Stimulated activated CD8-positive, alpha-beta memory T cell treated with anti-CD3 and anti-CD28 coated beads, Interleukin-4, amount 100 ng/mL, for 1 hour (primary cell): ENCODE measurements at places on chromosomes 1 and 21.

- DNase-seq, result no peak
Measured at GRCh38 chr21:17901458-17902079, 82.4 kb upstream of the C21orf91 start.

- DNase-seq, result no peak
Measured at GRCh38 chr1:182460550-182460951, 10.6 kb downstream of the RGSL1 start.

- DNase-seq, result no peak
Measured at GRCh38 chr1:153357853-153358690, at the start of gene S100A9. S100A9 (plus strand) TSS chr1:153357854; CDS start chr1:153358284, 430 bp downstream.

- DNase-seq, result no peak
Measured at GRCh38 chr1:236864996-236865817, 70.1 kb downstream of the MTR start.

DNA sequence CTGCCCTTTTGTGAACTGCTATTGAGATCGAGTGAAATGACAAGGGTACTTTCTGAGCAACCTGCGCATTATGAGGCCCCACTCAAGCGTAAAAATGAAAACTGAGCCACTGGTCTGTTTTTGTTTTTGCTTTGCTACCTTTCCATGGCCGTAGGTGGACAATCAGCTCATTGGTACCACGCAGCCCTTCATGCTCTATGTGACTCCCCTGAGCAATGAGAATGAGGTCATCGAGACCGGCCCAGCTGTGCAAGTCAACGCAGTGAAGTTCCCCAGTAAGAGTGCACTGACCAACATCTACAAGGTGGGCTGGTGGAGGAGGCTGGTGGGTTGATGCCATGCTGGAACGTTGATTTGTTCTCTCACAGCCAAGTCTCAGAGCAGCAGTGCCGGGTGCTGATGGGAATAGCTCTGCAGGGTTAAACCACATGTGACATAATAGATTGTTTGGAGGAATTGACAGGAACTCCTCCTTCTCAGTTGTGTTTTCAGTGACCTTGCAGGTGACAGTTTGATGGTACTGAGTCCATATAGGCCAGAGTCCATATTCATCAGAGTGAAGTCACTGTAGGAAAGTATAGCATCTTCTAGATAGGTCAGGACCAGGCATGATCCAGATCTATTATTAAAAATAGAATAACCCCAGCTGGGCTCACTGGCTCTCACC lies 170.3 kb downstream of the VPS13D start:
- no peak for DNase-seq

GRCh38 chr1:94819238-94819944 lies 766 bp upstream of the SLC44A3 start:
- DNase-seq, result no peak

DNA sequence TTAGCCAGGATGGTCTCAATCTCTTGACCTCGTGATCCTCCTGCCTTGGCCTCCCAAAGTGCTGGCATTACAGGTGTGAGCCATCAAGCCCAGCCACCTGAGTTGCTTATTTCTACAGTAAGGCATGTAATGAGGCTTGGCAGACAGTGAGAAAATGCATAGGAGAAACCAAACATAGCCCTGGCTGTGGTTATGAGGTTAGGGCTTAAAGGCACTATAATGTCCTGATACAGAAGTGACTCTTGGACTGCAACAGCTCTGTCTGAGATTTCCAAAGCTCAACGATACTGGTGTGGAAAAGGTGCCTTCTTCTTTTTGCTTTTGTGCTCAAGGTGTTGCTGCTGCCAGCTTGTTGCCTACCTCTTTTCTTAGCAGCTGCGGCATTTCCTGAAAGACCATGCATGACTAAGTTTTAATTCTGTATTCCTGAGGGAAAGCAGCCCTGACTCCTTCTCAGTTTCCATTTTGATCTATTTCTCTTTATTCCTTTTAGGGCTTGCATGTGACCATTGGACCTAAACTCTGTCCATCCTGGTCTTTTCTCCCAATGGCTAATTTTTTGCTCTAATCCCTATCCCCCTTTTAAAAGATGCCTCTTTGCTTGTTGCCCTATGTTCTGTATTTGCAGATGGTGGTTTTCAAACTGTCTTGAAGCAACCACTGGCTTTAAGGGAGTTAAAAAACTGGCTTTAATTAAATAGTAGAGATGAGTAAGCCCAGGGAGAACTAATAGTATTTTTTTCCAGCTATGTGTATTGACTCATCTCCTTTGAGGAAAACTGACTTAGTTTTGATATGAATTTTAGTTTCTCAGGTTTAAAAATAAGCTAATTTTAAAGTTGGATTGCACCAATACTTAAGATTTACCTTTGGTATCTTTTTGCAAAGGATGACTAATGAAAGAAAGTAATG lies 70.3 kb downstream of the KIF1B start:
- no peak for DNase-seq

DNA sequence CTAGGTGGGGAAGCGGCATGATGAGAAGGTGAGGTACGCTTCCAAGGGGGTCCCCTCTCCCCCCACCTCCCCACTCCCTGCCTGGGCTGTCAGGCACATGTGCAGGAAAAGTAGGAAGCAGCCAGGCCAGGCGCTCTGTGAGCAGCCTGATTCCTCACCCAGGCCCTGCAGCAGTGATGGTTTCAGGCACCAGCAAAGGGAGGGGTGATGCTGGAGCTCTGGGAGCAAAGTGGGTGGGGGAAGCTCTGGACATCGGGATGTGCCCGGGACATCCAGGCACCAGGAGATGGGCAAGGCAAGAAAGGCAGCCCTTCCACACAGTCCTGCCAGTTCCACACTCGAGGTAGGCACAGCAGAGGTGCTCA lies 106.1 kb downstream of the CRYAA start:
- no peak for DNase-seq

DNA sequence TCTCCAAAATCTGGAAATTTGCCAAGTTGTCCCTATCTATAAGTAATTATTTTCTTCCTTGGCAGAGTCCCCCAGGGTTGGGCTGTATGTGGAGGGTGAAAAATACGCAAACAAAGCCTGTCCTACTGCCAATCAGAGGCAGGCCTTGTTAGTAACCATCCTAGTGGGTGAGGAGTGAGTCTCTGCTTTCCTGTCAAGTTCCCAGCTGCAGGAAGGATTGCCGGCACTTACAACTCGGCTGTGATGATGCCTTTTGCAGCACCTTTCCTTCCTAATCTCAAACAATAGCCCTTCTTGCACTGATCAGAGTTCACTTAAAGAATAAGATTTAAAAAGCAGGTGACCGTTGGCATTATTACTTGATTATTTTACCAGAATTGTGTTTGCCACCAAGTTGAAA lies 31.3 kb upstream of the FGGY start:
- DNase-seq, result no peak

- no peak for DNase-seq
Measured at GRCh38 chr21:36889401-36889800, 77.1 kb downstream of the HLCS start.

DNA sequence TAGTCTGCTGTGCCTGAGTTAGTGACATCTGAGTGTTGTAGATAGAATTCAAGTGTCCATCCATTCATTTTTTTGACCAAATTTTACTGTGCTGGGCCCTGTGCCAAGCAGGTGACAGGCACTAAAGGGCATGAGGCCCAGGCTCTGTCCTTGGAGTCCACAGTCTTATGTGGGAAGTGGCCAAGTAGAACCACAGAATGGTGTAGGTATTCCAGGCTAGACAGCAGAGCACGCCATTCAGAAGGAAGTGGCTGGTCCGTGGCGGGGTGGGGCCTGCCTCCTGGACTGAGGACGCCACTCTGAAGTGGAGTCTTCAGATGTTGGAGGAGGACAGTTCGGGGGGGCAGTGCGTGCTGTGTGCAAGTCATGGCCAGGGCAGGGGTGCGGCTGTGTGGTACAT lies 68.9 kb upstream of the ACTL8 start:
- DNase-seq, result no peak

GRCh38 chr1:68010543-68010942 lies 39.9 kb downstream of the DIRAS3 start:
- no peak for DNase-seq

GRCh38 chr1:100565937-100566699 lies 28.2 kb downstream of the GPR88 start:
- DNase-seq, result no peak

- DNase-seq, result no peak
Measured at GRCh38 chr1:191690931-191691330, 467.3 kb upstream of the RGS18 start.

GRCh38 chr1:86263101-86263500 lies 106.5 kb upstream of the COL24A1 start:
- DNase-seq, result no peak

DNA sequence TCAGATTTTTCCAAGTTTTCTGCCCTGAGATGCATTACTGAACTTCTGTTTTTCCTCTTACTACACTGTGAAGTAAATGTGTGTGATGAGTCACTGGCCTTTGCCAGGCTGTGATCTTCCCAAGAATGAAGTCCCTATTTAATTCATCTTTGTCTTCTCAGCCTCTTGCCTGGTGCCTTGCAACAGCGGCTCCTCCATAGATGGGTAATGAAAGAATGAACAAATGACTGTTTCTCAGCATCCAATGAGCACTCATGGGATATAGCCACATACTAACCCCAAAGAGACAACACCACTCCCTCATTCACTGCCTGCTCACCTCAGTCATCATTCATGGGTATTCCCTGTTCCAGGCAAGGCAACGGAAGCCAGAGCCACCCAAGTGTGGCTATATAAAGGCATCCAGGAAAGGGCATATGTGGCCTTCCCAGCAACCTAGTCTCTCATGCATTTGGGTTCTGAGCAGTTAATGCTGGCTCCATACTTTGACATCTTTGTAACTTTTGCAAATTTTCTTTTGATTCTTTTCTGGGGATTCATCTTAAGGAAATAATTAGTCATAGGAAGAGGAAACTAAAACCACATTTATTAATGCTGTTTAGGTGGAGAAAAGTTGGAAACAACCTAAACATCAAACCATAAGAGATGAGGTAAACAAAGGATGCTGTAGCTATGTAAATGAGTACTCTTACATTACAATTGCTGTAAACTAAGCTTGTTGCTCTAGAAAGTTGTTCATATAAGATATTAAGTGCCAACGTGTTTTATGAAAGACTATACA lies 71.9 kb downstream of the HIVEP3 start:
- no peak for DNase-seq

GRCh38 chr1:24373710-24374109 lies 39.9 kb downstream of the STPG1 start:
- no peak for DNase-seq

GRCh38 chr1:197924516-197925123 lies 7.4 kb downstream of the LHX9 start:
- no peak for DNase-seq

DNA sequence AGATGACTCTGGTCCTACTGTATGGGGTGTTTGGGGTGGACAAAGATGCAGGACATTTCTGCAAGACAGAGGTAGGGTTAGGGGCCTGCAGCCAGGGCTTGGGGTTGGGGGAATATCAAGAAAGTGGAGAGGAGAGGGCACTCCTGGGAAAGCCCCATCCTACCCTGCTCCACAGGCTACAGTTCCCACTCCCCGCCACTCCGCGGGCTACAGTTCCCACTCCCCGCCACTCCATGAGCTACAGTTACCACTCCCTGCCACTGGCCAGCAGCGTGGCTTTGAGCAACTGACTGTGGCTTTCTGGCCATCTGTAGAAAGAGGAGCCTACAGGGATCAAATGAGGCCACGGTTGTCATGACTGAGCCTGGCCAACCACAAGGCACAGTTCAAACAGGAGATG lies 93.8 kb upstream of the GRIK3 start:
- no peak for DNase-seq

- DNase-seq, result no peak
Measured at GRCh38 chr1:244180256-244180655, 129.2 kb downstream of the ZBTB18 start.

DNA sequence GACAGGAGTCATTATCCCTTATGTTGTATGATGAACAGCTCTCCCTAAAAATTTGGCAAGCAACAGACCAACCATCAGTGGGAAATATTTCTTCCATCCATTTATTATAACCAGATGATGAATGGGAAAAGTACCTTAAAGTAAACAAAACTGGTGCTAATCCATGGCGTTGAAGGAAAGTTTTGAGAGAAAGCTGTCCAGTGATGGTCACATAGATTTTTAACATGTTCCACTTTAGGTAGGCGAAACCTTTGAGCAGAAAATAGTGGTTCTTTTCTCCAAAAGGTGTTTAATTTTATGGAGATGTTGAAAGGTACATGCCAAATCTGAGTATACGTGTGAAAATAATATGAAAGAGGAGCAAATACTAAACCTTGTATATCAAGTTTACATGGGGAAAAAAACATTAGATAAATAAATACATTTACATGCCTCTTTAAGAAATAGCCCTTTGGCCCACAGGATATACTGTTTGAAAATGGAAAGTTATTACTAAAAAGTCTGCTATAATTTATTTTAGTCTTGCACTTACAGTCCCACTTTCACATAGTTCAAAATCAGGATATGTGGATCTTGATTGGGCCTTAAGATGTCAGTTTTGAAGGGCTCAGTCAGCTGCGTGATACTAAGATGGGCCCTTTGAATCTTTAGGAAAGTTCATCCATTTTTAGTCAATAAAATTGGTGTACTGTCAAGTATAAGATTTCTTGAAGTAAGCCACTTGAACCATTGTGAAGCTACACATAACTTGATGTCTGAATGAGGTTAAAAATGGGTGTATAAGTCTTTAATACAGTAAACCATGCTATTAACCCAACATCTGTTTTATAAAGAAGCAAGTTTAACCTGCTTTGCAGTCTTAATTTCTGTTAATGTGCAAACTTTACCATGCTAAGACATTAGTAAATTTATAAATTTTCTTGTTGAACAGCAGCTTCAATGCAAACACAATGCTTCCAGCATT lies 10.5 kb downstream of the RPL5 start:
- DNase-seq, result no peak

DNA sequence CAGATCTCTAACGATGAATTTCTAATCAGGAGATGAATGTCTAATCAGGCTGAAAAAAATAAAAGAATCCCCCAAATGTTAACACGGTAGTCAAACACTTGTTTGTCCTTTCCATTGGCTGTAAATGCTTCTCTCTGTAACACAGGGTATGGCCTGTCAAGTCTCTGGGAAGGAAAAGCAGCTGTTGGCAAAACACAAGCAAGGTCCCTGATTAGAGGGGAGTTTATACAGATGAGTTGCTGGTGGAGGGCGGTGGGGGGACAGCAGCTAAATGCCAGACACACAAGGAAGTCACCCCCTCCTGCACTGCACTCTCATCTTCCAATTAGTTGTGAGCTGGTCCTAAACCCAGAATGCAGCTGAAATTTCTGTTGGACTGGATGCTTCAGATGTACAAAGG lies 51.0 kb downstream of the PGBD5 start:
- DNase-seq, result no peak

DNA sequence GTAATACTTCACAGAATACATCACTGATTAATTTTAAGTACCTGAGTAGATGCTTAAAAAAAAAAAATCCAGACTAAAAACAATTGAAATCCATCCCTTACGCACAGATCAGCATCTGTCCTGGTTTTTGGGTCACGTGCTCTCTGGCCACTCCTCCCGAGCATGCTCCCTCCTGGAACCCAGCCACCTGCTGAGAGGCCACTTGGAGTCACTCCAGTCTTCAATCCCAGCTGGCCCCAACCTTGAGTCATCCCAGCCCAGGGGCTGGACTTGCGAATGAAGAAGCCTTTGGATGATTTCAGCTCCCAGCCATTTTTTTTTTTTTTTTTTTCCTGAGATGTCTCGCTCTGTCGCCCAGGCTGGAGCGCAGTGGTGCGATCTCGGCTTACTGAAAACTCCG lies 8.9 kb downstream of the MAP1LC3C start:
- DNase-seq, result no peak

GRCh38 chr1:54845772-54846171 lies 41.2 kb downstream of the DHCR24 start:
- DNase-seq, result no peak

GRCh38 chr1:184210862-184211261 lies 159.3 kb downstream of the TSEN15 start:
- DNase-seq, result no peak
